ENCODE measurements at places on chromosomes 16 and 17. TPM values are rescaled to one million over a fixed set of nuclear protein-coding genes. Genes with fewer than 3 reads are reported as not detected.

GRCh38 chr17:52096056-52096455 is 62.5 kb downstream of the CA10 start:
- DNase-seq: no peak

GRCh38 chr17:74618451-74618850 is 5.1 kb downstream of the CD300E start:
- DNase-seq: no peak

DNA sequence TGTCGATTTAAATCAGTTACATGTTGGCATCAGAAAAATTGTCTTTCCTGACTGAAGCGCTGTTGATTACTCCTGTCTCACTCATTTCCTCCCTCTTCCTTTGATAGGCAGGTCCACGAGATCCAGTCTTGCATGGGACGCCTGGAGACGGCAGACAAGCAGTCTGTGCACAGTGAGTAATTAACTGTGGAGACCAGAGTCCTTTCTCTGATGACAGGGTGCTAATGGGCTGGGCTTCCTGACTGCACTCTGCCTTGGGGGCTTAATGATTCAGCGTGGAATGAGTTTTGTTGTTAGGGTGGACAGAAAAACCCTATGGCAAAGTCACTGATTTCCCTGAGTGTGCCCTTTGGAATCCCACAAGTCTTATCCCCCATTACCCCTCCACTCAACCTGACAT is 6.5 kb downstream of the GOSR2 start:
- no peak for DNase-seq

- DNase-seq: no peak
Measured at GRCh38 chr16:1172651-1173050, 19.7 kb downstream of the CACNA1H start.

The CCDC144A gene
- total RNA-seq: 2.3 TPM

- no peak for DNase-seq
Measured at GRCh38 chr17:77531641-77532040, 390.9 kb downstream of the SEC14L1 start.

Measured in heart right ventricle (tissue), 16 donors.